ENCODE measurements at places on chromosomes 3 and 15. TPM values are rescaled to one million over a fixed set of nuclear protein-coding genes. Genes with fewer than 3 reads are reported as not detected.

Gene KIF15
- total RNA-seq = 0.42 TPM

Gene ZNF662
- 5.7 TPM for total RNA-seq

Gene FSD2
- total RNA-seq = not detected

Gene MED12L
- total RNA-seq = 0.48 TPM

Gene IMPG2
- total RNA-seq = 0.13 TPM

Gene MUC20
- 2.0 TPM for total RNA-seq

Gene TGM4
- not detected for total RNA-seq

Gene SLCO3A1
- total RNA-seq = 25.9 TPM

Gene GLT8D1
- total RNA-seq = 33.2 TPM

- DNase-seq = no peak
Observed at GRCh38 chr3:57935539-57935938, 72.7 kb upstream of the FLNB start.

DNA sequence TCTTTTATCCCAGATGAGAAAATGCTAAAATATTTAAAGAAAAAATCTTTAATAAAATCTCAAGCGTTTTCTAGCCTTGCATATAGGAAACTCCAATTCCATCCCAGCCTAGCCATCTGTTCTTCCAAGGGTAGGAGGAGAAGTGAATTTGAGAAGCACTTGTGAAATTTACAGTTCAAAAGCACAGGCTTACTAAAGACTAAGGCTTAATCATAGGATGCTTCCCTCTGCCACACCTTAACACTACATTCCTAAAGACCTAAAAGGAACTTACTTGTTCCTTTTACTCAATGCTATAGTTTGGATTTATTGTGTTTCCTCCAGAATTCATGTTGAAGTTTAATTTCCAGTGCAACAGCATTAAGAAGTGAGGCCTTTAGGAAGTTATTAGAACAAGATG, 764.8 kb upstream of the CADM2 start:
- no peak for DNase-seq

DNA sequence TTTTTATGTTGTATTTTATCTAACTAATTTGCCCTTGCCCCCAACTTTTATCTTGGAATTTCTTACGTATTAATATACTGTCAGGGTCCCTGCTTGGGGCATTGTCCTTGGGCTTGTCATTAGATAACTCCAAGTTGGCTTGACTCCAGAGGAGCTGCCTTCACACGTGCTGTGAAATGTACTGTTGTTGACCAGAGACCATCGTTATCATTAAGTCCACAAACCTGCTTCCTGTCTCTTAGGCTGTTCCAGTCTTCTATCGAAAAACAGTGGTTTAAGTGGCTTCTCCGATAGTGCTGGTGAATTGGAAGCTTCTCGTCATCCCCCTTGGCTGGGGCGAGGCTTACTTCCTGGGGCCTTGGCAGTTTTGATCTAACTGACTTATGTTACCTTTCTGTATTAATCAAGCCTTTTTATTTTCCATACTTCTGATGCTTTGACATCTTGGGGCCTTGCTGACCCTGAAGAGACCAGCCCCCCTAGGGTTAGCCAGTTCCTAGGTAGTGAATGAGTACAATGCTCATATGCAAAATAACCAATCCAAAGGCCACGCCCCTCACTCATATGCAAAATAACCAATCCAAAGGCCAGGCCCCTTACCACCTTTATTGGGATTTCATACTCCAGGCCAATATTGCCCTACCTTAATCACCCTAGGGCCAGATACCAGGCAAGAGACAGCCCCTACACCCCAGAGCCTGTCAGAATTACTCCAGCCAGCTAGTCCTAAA, 164.5 kb downstream of the IGF1R start:
- DNase-seq = no peak

DNA sequence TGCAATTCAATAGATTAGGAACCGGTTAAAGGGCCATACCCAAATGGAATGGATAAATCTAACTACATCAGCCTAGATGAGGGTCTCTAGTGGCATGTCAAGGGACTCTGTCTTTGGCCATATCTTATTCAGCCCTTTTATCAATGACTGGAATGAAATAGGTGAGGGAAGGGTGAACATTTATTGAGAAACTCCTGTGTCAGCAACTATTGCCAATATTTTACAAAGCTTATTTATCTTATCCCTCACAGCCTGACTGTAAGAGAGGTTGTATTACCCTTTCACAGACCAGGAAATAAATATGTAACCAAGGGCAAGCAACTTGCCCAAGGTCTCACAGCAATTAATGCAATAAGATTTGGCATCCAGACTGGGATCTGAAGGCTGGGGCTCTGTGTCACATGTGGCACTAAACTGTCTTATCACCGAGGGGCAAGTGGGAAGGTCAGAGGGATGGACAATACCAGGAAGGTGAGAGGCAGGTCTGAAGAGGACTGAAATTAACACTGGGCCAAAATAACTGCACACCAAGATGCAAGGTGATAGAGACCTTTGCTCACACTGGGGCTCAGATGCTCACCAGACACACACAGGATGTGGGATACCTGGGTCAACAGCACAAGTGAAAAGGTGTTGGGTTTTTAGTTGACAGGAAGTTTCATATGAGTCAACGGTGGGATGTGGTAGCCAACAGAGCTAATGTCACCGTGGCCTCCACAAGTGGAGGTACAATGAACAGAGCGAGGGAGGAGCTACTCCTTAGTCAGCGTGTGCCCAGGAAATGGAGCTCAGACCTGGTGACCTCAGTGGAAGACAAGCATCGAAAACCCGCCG, 261.3 kb downstream of the RPLP1 start:
- DNase-seq = no peak

DNA sequence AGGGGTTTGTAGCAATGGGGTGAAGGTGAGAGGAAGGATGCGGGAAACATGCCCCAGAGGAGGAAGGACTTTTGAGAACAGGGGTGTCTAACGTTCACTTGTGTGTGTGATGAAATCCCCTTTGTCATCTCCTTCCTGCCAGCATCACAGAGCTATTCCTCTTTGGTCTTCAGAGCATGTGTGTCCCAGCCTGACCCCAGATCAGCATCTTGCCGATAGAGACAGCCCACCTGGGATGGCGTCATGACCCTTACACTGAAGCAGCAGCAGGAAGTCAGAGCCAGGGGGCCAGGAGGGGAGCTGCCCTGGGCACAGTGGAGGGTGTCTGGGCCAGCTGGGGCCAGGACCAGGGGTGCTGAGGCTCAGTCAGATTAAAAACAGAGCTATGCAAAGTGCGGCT, 29.9 kb upstream of the GRIP2 start:
- no peak for DNase-seq

DNA sequence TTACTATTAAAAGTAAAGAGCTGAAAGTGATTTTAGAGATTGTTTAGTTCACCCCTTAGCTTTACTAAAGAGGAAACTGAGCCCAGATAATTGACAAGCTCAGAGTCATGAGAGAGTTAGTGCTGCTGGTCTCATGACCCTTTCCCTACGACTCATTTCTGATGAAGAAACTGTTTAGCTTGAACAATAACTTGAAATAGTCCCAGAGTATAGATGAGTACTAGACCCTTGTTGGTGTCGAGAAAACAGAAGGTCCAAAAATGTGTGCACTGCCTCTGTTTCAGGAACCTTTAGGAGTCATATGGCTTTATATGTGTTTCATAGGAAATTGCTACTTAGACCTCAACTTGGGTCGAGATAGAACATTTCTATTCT, 58.2 kb downstream of the IL16 start:
- no peak for DNase-seq

DNA sequence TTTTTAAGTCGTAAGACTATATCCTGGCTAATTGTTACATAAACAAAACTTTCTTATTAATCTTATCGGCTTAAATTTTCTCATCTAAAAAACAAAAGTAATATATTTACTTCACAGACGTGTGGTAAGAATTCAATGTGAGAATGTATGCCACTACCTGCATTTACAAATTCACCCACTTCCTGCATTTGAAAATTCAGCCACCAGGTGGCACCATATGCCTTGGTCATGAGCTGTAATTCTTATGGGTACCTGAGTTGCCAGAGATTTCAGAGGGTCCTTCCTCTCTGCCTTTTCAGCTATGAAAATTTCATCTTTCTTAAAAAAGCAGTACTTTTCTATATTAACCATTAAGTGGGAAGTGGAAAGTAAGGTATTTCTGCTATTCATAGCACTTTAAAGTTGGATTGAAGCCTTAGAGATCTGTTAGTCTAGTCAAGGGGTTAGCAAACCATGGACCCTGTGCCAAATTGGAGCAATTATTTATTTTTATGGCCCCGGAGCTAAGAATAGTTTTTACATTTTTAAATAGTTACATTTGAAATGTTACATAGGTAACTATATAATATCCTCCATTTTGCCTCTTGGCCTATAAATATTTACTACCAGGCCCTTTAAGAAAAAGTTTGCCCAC, 127.8 kb downstream of the HCN4 start:
- DNase-seq = no peak

DNA sequence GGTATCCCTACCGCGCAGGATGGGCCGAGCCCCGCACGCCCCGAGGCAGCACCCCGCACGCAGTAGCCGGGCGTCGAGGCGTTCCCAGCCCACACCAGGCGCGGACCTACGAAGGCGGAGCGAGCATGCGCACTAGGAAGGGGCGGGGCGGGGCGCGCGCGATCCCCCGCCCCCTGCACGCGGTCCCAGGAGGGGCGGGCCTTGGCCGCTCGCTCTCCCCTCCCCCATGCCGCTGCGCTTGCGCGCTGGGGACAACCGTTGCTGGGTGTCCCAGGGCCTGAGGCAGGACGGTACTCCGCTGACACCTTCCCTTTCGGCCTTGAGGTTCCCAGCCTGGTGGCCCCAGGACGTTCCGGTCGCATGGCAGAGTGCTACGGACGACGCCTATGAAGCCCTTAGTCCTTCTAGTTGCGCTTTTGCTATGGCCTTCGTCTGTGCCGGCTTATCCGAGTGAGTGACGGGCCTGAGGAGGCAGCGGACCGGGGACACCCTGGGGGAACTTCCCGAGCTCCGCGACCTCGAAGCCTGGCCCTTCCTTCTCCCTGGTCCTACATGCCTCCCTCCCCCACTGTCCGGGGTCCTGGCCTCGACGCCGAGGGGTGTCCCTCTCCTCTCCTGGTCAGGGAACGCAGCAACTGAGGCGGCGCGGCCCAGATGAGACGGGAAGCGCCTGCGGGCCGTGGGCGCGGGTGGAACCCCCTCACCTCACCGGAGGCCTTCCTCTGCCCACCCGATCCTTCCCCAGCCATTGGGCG, at the start of gene SPESP1:
SPESP1 (plus strand) TSS at position 258 of the 755 bp plus-strand sequence; CDS start at position 387, 129 bp downstream.
- DNase-seq = no peak

- no peak for DNase-seq
Observed at GRCh38 chr3:149080011-149080698, 6.2 kb downstream of the HLTF start.

DNA sequence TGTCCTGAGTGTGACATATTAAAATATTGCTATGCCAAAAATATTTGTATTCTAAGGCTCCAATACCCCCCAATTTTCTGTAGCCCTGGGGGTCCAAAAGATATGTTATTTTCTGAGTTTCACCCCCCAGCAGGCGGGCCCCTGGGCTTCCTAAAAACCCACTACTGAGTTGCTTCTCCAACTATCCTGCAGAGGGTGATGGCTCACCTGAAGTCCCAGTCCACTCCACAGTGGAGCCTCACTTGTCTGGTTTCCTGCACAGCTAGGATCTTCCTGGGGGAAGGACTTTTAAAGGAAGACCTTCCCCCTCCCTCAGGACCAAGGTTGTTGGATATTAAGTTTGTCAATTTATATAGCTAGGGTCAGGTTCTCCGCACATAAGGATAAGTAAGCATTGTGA, 1181.4 kb downstream of the ROBO2 start:
- no peak for DNase-seq

GRCh38 chr3:88678747-88679146, 428.7 kb upstream of the EPHA3 start:
- no peak for DNase-seq

- no peak for DNase-seq
Observed at GRCh38 chr3:29936766-29937165, 655.9 kb downstream of the RBMS3 start.

- peak; percentile 41 for DNase-seq
Observed at GRCh38 chr15:93331545-93332167, 242.6 kb upstream of the RGMA start.

DNA sequence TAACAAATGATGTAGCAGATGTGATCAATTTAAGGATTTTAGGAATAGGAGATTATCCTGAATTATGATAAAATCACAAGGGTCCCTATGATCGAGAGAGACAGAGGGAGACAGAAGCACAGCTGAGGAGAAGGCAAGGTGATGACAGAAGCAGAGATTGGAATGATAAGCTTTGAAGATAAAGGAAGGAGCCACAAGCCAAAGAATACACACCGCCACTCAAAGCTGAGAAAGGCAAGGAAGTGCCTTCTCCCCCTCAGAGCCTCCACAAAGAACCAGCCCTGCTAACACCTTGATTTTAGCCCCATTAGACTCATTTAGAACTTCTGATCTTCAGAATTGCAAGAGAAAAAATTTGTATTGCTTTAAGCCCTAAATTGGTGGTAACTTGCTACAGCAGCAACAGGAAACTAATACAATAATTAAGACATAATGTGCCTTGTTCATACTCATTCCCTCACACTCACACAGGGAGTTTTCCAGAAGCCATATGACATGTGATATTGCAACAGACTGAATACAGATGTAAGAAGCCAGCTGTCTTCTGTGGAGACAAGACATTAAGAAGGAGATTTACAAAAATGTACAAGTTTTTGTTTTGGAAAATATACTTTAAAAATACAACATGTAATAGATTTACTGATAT, 38.2 kb downstream of the TRANK1 start:
- no peak for DNase-seq

GRCh38 chr15:69737916-69738315, 285.3 kb downstream of the RPLP1 start:
- no peak for DNase-seq

- no peak for DNase-seq
Observed at GRCh38 chr3:148389916-148390315, 307.8 kb upstream of the AGTR1 start.

DNA sequence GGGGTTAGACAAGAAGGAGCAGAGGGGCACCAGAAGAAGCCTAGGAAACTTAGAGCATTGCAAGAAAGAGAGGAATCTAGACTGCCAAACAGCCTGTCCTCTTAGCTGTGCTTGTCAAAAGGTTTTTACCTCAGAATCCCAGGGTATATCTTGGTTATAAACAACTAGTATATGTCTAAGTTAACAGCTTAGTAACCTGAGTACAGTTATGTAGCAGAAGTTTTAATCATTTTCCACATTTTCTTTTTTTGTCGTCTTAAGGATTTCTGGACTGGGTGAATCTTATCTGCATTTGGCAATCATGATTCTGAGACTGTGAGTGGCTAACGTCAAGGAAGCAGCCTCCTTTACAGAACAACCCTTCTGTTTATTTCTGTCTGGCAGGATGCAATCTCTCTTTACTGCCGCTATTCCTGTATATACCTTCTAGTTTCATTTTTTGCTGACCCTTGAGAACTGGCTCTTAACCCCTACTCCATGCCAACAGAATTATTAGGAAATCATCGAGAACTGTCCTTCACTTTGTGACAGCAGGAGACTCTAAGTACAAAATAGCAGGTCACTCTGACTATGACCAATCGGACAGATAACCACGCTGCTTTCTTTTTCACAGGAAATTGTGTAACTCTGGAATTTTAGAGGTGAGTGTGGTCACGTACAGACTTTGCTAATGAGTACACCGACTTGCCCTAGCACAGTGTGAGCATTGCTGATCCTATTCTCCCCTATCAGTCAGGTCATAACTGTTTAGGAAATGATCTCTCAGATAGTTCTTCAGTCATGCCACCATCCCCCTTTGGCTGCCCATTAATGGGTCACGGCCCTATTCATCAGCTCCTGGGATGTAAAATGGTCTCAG, 3.3 kb upstream of the CP start:
- no peak for DNase-seq
